Cardiac muscle cell (in vitro differentiated cells and primary cell): ENCODE measurements at places on chromosomes 5 and 9.

DNA sequence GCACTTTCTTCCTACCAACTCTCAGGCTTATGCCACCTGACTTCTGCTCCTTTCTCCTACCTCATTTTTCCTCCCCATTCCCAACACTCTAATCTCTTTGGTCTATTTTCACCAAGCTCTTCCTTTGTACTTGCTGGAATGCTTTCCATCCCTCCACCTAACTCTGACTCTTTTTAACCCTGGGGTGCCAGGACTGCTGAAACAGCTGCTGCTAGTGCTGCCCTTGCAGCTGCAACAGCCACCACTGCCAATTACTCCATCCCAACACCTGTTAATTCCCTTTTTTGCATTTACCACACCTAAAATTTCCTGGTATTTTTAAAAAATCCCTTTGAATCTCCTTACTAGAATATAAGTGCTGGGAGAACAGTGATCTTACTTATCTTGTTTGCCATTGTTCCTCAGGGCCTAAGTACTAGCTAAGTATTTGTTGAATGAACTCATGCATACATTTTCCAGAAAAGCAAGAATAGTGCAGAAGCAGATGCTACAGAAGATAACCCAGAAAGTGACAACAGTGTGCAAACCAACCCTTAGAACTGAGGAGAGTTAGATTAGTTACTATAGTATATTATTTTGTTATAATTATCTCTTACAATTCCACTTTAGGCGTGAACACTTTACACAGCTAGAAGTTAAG lies 11.5 kb downstream of the NADK2 start:
- DNase-seq = no peak

DNA sequence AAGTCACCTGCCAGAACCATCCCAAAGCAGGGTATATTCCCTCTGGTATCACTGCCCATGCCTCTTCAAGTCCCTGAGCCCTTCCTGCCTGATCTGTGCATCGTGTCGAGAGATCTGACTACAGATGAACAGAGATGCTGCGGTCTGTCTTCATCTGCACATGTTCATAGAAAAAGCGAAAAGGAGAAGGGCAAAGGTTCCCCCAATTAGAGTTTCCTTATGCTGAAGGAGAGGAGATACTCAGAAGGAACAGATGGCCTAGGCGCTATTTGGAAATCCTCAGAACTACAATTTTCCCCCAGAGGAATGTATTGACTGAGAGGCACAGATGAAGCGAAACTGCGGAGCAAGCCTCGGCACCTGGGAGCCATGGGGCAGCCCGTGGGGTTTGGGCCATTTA lies 170.9 kb downstream of the SEC61B start:
- no peak for DNase-seq

DNA sequence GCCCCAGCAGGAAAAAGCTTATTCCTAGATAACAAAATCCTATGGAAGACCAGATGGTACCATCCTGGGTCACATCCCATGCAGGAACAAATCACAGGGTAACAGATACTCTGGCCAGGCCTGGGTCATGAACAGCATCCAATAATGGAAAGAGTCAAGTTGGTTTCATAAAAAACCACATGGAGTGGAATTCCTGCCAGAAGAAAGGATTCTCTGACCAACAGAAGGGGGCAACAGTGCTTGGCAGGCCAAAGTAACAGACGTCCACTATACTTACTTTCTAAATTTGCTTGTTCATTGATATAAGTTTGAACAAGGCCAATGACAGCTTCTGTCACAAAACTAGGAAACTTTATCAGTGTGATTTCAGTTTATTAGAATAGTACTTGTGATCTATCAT lies 273.5 kb downstream of the ARRDC3 start:
- peak; percentile 41 for DNase-seq

GRCh38 chr5:83401122-83401731 lies 70.3 kb upstream of the VCAN start:
- no peak for DNase-seq

- peak; percentile 95 for DNase-seq
Observed at GRCh38 chr9:16100537-16101091, 547.8 kb downstream of the CCDC171 start.

DNA sequence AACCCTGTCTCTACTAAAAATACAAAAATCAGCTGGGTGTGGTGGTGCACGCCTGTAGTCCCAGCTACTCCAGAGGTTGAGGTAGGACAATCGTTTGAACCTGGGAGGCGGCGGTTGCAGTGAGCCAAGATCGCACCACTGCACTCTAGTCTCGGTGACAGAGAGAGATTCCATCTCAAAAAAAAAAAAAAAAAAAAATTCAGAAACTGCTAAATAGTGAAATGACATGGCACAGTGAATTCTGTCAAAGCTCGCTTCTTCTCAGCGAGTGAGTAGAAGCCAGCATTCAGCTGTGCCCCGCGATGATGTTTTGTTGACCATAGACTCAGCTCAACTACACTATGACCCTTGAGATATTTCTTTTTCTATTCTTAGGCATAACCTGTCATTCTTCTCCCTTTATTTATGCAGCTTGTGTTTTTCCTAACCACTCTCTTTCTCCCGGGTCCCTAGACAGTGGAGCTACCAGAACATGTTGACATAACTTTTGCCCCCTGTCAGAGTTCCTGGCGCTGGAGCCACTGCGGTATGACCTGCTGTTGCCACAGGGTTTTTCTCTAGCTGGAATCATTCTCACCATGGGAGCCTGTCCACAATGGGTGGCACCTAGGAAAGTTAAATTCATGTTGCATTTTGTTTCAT lies 13.5 kb upstream of the IQGAP2 start:
- no peak for DNase-seq

GRCh38 chr9:115275753-115276152 lies 157.8 kb upstream of the TNC start:
- no peak for DNase-seq

DNA sequence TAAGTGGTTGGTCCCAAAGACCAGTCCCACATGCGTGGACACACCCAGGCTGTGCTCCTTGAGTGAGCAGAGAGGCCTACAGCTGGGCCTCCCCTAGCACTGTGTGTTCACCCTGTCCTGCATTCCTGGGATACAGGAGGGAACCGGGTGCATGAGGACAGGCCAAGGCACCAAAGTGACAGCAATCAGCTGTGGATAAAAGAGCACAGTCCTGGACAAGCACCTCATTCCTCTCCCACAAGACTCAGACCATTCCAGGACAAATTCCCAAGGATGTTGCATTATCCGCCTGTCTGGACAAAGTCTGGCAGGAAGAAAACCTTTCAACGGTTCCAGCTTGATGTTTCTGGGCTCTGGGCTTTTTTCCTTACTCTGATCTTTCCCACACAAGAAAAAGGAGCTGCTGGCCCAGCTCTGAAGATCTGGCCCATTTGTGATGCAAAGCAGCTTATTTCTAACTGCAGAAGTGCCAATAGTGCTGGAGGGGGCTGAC lies 273.2 kb downstream of the ENC1 start:
- DNase-seq = no peak

- DNase-seq = no peak
Observed at GRCh38 chr5:112579599-112580170, 158.0 kb upstream of the APC start.

GRCh38 chr9:89915187-89915586 lies 310.4 kb downstream of the GADD45G start:
- DNase-seq = no peak

GRCh38 chr9:108553111-108553635 lies 302.6 kb downstream of the ACTL7B start:
- DNase-seq = no peak

DNA sequence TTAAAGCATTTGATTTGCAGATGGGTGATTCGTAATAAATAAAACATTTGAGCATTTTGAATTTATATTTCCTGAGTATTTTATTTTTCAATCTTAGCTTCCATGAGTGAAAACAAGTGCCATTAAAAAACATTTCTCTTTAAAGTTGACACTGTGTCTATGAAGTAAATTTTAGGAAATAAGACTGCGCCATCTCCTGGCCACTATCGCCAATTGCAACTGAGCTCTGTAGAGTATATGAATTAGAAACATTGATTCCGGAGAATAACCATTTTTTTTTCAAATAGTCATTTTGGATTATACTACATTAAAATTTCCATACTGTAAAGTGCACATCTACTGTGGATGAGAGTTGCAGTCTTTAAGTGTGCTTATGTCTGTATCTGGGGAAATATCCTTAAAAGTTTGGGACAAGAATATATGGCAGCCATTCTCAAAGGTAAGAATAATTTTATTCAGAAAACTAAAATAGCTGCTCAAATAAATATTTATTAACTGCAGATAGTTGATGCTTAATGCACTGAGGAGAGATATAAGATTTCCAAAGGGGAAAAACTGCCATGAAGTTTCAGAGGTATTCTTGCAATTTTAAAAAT lies 5.9 kb downstream of the DMRTA1 start:
- DNase-seq = peak; percentile 50
